ENCODE measurements at places on chromosomes 1 and 21.

DNA sequence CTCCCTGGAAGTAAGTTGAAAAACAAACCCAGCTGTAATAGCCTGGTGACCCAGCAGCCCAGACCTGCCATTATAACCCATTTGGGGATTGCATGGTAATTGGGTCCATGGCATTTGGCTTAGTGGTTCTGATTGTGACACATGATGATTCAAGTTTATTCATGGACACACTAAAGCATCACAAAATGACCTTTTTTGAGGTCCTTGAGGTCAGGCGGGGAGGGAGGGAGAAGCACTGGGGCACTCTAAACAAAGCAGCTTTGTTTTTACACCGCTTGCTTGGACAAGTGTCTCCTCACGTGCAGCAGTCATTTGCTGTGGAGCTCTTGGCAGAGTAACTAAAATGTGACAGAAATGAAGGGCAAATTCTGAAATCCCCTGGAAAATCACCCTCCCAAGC lies 241.0 kb upstream of the SGIP1 start:
- DNase-seq, result no peak

GRCh38 chr1:165644064-165644735 lies 13.2 kb downstream of the MGST3 start:
- no peak for DNase-seq

GRCh38 chr1:227756172-227756959 lies 21.1 kb downstream of the SNAP47 start:
- no peak for DNase-seq

GRCh38 chr21:38355992-38356781 lies 99.4 kb downstream of the KCNJ15 start:
- DNase-seq, result no peak

All from cortex of kidney (tissue), 1 donor.